ENCODE measurements at places on chromosomes 5 and 9. TPM values are rescaled to one million over a fixed set of nuclear protein-coding genes. Genes with fewer than 3 reads are reported as not detected.

TBC1D9B gene
- polyA plus RNA-seq: 64.5 TPM

SMU1 gene
- 16.4 TPM for polyA plus RNA-seq

BTNL3 gene
- polyA plus RNA-seq: not detected

GRCh38 chr5:139565411-139566305, 4.5 kb downstream of the UBE2D2 start:
- DNase-seq: peak; percentile 52

GRCh38 chr9:108582726-108583125, 273.1 kb downstream of the ACTL7B start:
- no peak for DNase-seq

GRCh38 chr5:68376935-68377334, 161.4 kb downstream of the PIK3R1 start:
- DNase-seq: peak; percentile 36

DNA sequence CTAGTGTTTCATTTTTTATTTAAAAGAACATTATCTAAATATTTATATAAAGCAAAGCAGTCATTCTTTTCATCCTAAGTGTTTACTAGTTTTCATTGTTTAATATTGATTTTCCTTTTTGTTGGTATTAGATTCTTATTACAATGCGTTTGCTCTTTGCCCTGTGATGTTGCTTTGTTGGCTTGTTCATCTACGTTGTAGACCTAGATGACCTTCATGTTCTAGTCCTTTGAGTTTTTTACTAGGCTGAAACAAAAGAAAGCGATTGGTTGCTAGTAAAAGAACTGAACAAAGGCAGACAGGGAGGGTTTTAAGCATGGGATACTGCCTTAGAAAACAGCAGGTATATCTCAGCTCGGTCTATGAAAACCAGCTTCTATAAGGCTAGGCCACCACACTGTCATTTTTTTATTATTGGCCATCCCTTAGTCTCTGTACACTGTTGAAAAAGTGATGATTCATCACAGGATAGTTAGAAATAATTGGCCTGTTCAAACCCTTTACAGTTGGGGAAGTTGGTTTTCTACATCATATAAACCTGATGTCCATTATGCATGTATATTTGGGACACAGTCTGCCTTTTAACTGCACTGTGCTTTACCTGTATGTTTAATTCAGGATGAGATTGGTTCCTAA, 119.0 kb downstream of the ZCCHC7 start:
- no peak for DNase-seq

GRCh38 chr5:66652818-66653217, 56.6 kb downstream of the MAST4 start:
- no peak for DNase-seq

GRCh38 chr5:77295863-77296378, 85.4 kb downstream of the PDE8B start:
- no peak for DNase-seq

DNA sequence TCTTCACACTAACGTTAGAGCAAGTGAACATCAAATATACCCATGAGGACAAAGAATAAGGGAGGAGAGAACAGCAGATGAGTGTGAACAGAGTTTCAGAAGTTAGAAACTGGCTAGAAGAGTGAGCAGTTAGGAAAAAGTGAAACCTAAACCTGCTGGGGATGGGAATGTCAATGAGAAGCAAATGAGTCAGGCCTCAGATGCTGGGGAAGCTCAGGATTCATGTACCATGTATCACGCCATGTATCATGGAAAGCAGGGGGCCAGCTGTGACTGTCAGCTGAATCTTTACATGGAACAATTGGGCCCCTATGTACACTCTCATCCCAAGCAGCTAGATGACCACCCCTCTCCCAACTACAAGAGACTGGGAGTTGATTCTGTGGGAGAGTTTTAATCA, 16.2 kb downstream of the GDF9 start:
- no peak for DNase-seq

- DNase-seq: no peak
Measured at GRCh38 chr9:93815677-93816076, 139.5 kb downstream of the BARX1 start.
